ENCODE measurements at places on chromosomes 5 and 9.

- DNase-seq, result no peak
These were observed 151.1 kb downstream of the ARL15 start for GRCh38 chr5:54159153-54159892.

DNA sequence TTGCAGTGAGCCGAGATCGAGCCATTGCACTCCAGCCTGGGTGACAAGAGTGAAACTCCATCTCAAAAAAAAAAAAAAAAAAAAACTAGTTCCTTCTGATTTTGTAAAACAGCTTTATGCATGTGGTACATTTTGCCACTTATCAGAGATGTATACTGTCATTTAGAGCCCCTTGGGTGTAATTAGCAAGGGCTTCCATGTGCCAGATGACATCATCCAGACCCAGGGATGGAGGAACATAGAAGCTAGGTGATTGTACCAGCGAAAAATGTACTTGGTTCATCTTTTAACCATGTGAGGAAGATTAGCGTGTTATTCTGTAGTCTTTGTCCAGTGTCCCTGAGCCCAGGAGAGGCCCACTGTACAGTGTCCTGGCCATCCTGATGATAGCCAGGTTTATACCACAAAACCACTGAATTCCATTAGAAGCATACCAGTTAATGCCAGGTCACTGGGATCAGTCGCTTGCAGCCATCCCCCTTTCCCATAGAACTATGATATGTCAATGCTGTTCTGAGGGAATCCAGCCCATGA is 239.3 kb upstream of the SGCD start:
- DNase-seq, result no peak

DNA sequence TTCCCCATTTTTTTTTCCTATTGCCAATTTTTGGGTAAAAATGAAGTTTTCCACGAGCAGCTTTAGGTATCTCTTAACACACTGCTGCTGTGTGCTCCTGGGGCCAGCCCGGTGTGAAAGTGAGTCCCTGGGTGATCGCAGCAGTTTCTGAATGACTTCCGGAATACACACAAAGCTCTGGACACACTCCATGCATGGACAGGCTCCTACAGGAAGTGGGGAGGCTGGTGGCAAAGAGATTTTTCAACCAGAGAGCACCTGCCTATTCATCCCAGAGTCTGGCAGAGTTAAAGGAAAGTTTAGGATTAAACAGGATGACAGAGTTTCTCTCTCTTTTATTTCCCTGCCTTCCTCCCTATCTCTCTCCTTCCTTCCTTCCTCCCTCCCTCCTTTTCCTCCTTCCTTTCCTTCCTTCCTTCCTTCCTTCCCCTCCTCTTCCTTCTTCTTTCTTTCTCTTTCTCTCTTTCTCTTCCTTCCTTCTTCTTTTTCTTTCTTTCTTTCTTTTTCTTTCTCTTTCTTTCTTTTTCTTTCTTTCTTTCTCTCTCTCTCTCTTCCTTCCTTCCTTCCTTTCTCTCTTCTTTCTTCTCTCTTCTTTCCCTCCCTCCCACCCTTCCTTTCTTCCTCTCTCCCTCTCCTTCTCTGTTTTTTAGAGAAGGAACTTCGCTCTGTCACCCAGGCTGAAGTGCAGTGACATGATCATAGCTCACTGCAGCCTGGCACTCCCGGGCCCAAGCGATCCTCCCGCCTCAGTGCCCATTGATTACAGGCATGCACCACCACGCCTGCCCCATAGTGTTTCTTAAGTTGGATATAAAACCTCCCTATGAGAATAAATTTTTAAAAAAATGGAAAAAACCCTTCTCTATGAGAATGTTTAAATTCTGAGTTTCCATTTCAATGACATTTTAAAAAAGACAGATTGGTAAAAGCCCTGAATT is 38.7 kb upstream of the UBTD2 start:
- DNase-seq, result no peak

GRCh38 chr9:78001946-78002731 is 29.5 kb downstream of the GNAQ start:
- DNase-seq, result no peak

- no peak for DNase-seq
These were observed 140.2 kb downstream of the TMC1 start for GRCh38 chr9:72661401-72662135.

- DNase-seq, result no peak
These were observed 155.8 kb upstream of the RAI14 start for GRCh38 chr5:34500236-34500847.

- no peak for DNase-seq
These were observed 106.0 kb downstream of the SMARCA2 start for GRCh38 chr9:2120926-2121689.

- DNase-seq, result no peak
These were observed 182.8 kb upstream of the SLC27A6 start for GRCh38 chr5:128782446-128782845.

GRCh38 chr9:71924576-71924975 is 13.1 kb downstream of the C9orf85 start:
- no peak for DNase-seq

- DNase-seq, result no peak
These were observed 78.0 kb downstream of the NSUN2 start for GRCh38 chr5:6554812-6555211.

GRCh38 chr9:92119586-92119985 is 4.4 kb upstream of the SPTLC1 start:
- DNase-seq, result no peak

DNA sequence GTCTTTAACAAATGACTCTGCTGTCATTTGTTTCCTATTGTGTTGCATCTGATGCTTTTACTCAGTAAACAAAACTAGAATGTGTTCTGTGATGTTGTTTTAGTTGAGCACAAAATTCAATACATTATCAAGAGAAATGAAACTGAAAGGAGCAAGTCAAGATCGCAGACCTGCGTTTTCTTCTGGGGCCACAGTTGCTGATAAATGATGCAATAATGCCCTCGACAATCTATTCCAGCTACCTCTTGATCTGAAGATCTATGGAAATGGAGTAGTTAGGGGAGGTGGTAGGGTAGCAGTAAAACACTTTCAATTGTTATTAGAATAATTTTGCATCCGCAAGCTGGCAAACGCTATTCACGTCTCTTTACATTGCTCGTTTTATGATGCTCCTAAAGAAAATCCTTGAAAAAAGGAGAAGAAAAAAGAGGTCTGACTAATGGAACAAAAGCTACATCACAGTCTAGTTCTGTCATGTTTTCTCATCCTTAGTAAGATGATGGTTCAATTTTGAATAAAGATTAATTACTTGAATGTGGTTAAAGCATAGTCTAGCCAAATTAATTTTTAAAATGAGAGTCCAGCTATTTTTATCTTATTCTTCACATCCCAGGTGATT is 1.6 kb downstream of the ZNF366 start:
- no peak for DNase-seq

GRCh38 chr5:141732417-141732816 is 50.4 kb upstream of the ARAP3 start:
- DNase-seq, result no peak

- no peak for DNase-seq
These were observed 519 bp downstream of the ZER1 start for GRCh38 chr9:128771094-128771721.

GRCh38 chr9:16530669-16531642 is 339.5 kb downstream of the BNC2 start:
- no peak for DNase-seq

DNA sequence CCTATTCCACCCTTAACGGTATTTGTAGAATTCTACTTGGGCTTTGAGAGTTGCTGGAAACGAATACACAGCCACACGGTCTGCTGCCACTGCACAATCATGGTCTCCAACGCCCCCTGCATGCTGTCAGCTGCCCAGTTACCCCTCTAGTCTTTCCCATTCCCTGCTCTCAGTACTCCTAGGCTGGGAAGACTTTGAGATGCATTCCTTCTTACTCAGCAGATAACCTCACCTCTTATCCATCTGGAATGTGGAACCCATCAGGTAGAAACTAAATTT is 92.8 kb downstream of the ANKH start:
- DNase-seq, result no peak

DNA sequence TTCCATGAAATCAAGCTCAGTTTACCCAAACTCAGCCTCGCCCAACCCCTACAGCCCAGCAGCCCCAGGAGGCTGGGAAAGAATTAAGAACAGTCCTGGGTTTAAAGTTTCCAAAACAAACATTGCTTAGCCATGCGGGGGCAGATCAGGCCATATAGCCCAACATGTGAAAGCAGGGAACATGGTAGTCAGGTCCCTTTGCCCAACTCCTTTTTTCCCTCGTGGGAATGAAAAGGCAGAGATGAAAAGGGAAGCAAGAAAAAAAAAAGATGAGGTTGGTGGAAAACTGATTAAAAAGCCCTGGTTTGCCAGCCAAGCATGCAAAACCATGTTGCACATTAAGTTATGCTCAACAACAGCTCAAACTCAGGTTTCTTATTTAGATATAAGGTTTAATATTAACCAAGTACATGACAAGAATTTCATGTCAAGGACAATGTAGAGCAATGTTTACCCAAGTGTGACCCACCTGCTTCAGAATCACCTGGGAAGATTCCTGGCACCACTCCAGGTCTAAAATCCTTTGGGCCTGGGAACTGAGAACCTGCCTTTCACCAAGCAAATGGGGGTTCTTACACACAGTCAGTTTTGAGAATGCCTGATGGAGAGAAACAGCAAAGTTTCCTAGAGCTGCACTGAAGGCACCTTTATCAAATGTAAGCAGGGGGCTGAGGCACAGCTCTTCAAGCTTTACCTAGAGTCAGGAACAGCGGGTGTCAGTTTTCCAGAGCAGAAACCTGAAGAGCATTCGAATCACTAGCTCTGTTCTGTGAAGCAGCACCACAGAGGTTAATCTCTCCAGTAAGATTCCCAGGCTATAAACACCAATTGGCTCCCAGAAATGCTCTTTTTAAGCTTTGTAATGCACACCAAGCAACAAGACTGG is 1.7 kb downstream of the FREM1 start:
- no peak for DNase-seq

- no peak for DNase-seq
These were observed 478.8 kb upstream of the ADAMTS16 start for GRCh38 chr5:4661326-4661725.

- DNase-seq, result no peak
These were observed 300.9 kb downstream of the NTRK2 start for GRCh38 chr9:84970432-84970831.

DNA sequence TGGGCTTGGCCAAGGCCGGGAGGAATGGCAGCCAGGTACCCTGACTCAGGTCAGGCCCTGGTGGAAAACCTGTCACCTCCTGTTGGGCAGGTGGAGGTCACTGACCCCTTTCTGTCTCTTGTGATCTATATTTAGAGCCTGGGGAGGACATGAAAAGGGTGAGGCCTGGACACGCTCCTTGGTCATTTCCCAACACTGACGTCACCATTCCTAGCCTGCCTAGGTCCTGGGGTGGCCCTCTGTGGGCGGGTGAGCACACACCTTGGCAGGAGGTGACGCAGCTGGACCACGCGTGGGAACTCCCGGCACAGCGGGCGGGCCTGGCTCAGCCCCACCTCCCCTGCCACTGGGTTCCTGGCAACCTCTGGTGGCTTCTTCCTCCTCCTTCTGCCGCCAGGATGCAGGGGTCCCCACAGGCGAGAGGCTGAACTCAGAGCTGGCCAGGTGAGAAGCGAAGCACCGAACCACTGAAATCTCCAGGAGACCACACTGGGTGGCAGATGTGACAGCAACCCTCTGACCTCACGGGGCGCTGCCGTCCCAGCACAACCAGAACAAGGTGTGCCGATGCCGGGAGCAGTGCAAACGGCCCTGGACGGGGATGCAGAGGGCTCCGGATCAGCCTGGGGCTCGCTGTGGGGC is 6.4 kb upstream of the RALGDS start:
- DNase-seq, result no peak

- DNase-seq, result no peak
These were observed 9.4 kb downstream of the DMAC1 start for GRCh38 chr9:7790022-7790818.

GRCh38 chr5:141651728-141652105 is 499 bp upstream of the FCHSD1 start:
- DNase-seq, result no peak

DNA sequence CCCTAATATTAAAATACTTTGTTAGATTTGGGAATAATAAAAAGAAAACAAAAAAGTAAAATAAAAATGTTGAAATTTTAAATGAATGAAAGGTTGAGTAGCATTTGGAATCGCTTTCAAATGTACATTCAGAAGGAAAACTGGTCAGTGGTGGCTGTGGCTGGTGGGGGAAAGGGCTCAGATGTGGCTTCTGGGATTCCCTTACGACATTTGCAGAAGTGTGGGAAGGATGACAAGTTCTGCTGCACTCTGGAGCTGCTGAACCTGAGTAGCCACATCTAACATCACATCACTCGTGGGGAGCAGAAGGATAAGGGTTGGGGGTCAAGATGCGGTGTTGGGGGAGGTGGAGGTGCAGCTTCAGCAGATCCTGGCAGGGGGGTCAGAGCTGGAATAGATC is 25.6 kb upstream of the CAST start:
- no peak for DNase-seq

- no peak for DNase-seq
These were observed 53.2 kb upstream of the FBXW11 start for GRCh38 chr5:172059661-172060100.

- DNase-seq, result no peak
These were observed 15.7 kb downstream of the SLC6A3 start for GRCh38 chr5:1429496-1429895.

DNA sequence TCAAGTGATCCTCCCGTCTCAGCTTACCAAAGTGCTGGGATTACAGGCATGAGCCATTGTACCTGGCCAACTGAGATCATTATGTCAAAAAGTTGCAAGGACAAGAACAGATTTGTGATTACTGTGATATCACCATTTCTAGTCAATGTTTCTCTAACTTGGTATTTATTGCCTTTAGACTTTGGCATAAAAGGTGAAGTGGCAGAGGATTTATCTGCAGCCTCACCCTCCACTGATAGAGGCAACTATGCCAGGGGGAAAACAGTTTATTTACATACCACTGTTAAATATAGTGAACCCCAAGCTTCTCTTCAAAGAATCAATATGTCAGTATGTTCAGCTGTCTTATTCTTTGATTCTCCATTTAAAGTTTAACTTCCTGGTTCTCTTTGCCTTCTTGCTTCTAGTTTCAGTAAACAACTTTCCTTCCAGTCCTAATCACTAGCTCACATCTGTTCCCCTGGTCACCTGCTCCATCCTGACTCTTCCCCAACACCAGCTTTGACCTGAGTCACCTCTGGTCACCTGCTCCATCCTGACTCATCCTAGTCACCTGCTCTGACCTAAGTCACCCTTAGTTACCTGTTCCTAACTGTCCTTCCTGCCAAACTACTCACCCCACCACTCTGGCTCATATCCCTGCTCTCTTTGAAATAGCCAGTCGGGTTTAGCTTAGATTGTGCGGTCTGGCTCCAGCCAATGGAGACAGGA is 29.9 kb downstream of the SEMA6A start:
- no peak for DNase-seq
